ENCODE measurements at places on chromosomes 1 and 21.
A peak's percentile ranks its signal among the peaks of the same experiment; 100 is the strongest.

DNA sequence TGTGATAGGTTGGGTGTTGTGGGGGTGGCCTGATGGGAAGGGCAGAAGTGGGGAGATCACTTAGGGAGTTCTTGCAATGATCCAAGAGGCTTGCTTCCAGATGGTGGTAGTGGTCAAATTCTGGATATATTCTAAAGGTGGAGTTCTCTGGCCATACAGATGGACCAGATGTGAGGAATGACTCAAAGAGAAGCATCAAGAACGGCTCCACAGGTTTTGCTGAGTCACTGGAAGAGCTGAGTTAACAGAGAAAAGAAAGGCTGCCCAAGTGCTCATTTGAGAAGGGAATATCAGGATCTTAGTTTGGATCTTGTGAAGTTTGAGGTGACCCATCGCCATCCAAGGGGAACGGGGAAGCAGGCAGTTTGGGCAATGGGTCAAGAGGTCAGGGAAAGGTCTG is 192.9 kb upstream of the GALNT2 start:
- DNase-seq, result no peak

DNA sequence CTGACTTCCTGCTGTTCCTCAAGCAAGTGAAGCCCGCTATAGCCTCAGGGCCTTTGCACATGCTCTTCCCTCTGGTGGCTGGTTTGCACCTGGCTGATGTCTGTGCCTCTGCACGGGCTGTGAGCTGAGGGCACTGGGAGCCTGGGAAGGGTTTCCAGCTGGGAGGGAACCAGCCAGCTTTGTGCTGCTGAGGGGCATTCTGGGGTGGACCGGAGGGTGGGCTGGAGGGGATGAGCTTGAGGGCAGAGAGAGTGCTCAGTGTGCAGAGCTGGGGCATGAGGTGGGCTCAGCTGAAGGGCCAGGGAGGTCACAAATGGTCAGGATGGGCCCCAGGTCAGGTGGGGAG is 305.7 kb downstream of the MATN1 start:
- DNase-seq, result no peak

GRCh38 chr1:94001397-94002045 is 92.3 kb upstream of the GCLM start:
- no peak for DNase-seq

- no peak for DNase-seq
Measured at GRCh38 chr1:112849425-112850033, 106.5 kb downstream of the SLC16A1 start.

DNA sequence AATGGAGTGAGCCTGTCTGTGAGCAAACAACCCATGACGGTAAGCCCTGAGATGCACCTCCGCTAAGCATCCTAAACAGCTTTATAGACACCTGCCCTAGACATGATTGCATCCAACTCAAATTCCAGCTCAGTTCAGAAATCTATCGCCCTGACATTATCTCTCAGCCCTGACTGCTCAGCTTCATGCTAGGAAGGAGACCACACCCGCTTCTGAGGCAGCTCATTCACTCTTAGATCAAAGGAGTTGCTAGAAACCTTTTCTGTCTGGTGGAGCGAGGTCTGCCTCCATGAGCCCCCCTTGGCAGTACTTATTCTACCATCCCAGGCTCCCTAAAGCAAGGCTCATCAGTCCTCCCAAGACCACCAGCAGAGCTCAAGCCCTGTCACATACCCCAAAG is 17.0 kb downstream of the IL10RB start:
- DNase-seq, result no peak

DNA sequence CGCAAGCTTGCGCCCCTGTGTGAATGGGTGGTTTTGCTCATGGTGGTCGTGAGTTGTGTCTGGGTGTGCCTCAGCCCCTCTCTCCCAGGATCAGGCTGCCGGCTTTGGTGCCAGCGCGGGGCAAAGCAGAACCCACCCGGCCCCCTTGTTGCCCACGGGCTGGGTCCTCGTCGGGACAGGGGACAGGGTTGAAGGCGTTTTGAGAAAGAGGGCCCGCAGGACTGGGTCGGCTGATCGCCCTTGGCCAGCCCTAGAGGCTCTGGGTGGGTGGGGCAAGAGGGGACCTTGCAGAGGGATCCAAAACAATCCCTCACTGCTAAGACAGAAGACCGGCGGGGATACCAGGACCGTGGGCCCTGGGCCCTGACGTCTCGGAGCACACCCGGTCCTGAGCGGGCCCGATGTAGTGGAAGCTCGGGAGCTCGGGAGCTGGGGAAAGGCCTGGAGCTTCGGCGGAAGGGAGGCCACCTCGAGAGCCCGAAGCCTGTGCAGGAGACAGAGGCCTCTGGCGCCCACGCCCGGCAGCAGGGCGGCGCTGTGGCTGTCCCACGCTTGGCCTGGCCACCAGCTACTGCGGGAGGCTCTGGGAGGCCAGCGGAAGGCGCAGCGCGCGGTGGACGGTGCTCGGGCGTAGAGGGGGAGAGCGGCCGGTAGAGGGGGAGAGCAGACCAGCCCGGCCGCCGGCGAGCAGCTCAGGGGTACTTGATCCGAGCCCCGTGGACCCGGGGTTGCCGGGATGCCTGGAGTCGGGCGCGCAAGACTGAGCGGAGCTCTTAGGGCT is 2.8 kb upstream of the ZNF678 start:
- DNase-seq, result peak; percentile 62

DNA sequence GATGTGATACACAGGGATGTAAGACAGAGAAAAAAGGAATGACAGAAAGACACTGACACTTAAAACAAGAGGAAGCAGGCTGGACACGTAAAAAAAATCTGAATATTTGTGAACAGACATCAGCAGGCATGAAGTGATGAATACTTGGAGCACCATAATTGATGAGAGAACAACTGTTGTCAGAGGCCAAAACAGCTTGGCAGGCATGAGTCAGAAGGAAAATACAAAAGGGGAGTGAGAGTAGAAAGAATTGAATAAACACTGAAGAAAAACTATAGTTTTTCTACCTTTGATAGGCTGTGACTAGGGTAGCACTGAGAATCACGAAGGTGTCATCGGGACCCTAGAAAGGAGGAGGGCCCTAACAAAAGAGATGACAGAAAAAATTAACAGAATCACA is 21.6 kb upstream of the GUCA2A start:
- DNase-seq, result no peak

GRCh38 chr1:232743999-232744398 is 61.2 kb upstream of the MAP10 start:
- DNase-seq, result no peak

GRCh38 chr1:91173346-91173890 is 151.6 kb upstream of the ZNF644 start:
- no peak for DNase-seq

- DNase-seq, result no peak
Measured at GRCh38 chr1:96771847-96772246, 50.3 kb downstream of the PTBP2 start.

- no peak for DNase-seq
Measured at GRCh38 chr1:215007880-215008279, 74.7 kb upstream of the KCNK2 start.

- DNase-seq, result peak; percentile 18
Measured at GRCh38 chr1:227449051-227449450, 114.3 kb upstream of the ZNF678 start.

DNA sequence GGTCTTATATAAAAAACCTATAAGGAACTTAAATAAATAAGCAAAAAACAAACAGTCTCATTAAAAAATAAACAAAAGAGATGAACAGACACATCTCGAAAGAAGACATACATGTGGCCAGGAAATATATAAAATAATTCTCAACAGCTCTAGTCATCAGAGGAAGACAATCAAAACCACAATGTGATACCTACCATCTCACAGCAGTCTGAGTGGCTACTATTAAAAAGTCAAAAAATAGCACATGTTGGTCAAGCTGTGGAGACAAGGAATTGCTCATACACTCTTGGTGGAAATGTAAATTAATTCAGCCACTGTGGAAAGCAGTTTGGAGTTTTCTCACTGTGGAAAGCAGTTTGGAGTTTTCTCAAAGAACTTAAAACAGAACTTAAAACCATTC is 100.3 kb upstream of the ADAMTS5 start:
- no peak for DNase-seq

DNA sequence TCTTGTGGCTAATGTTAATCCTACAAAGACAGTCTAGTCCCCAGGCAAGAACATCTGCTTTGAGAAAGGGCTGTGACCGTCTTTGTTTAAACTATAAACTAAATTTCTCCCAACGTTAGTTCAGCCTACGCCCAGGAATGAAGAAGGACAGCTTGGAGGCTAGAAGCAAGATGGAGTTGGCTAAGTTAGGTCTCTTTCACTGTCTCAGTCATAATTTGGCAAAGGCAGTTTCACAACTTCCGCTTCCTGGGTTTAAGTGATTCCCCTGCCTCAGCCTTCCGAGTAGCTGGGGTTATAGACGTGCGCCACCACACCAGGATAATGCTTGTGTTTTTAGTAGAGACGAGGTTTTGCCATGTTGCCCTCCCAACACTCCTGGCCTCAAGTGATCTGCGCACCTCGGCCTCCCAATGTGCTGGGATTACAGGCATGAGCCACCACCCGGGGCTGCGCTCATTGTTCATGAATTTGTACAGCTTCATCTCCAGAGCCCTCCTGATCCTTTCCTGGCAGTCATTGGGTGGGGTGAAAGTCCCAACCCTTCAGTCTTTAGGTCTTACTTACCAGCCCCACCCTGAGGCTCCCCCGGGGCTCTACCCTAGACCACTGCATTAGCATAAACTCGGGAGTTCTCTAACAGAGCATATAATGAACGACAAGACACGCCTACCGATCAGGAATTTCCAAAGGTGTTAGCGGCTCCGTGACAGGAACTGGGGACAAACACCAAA is 4.9 kb upstream of the MASP2 start:
- no peak for DNase-seq

DNA sequence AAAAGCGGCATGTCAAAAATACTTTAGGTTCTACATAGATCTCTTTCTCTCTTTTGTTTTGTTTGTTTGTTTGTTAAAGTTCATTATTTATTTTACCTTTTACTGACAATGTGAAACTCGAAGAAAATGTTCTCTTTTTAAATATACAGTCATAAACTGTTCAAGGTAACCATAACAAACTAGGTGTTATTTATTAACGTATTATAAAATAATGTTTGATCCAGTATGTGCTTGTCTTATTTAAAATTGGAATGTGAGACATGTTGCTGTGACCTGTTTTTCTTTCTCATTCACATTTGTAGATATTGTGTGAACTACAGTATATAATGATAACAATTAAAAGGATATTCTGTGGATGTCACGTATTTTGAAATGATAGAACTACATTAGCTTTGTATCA is 5.9 kb upstream of the LEPR start:
- no peak for DNase-seq

DNA sequence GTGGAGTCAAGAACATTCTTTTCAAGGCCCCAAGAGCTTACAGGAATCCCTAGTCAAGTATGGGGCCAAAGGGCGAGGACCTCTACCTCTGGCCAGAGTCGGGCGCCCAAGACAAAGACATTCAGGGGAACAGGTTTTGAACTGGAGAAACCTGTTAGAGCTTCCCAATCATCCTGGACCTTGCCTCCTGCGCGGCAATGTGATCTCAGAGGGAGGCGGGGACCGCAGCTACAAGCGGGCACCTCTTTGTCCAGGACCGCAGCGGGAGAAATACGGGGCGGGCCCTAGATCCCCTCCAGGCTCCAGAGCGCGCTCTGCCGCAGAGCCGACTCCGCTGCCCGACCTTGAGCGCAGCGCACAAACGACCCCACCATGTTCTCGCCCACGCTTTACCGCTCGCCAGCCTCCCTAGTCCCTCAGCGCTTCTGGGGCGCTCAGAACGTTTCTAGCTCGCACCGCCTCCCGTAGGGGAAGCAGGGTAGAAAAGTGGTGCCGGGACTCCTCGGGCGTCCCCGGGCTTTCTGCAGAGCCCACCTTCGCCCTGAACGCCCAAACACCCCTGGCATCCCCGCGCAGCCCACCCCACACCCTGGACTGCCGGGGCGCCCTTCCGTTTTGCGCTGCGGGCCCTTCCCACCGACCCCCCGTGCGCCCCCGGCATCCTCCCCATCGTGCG is 28.1 kb downstream of the RABIF start:
- DNase-seq, result peak; percentile 77

GRCh38 chr1:224064150-224064549 is 49.8 kb upstream of the FBXO28 start:
- DNase-seq, result no peak

- no peak for DNase-seq
Measured at GRCh38 chr1:108695535-108695934, 3.4 kb downstream of the PRPF38B start.

GRCh38 chr1:111862599-111862998 is 106.9 kb downstream of the DDX20 start:
- DNase-seq, result no peak

DNA sequence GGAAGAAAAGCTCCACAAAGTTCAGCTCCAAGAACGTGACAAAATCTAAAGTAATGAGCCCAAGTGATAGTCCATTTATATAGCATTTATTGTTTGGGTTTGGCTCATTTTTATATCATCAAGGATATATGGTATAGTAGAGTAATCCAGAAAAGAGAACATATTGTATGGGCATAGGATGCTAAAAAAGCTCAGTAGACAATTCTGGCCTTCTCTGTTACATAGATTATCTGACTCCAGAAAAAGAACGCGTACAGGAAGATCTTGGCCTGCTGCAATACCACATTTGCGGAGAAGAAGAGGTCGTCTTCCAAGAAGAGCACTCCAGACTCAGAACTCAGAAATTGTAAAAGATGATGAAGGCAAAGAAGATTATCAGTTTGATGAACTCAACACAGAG is 43.8 kb downstream of the TMED5 start:
- DNase-seq, result no peak

DNA sequence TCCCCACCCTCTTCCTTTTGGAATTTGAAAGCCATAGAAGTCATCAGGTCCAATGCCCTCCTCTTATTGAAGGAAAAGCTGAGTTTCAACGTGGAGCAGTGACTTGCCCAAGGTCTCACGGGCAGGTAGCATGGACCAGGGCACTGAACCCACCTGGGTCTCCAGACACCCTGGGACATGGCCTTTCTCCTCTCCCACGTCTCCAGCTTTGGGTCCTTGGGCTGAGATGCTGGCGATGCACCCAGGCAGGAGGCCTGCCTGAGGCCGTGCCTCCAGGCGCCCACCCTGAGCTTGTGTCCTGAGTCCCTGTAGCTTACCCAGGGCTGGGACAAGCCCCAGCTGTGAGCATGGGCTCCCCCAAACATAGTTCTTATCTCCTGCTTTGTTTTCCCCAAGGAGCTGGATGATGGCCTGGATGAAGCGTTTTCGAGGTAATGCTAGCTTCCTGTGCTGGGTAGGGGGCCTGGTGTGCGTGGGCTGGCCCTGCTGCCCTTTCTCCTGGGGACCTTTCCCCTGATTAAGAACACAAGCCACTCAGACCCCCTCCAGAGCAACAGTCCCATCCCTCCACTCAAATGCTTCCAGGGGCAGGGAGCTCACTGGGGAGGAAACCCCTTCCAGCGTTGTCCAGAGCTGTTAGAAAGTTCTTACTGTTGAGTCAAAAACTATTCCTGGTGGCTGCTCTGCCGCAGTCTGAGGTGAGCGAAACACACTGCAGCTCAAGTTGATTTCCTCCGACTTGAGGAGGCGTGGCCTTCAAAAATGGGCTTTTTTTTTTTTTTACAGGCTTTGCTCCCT is 21.6 kb downstream of the LDLRAP1 start:
- no peak for DNase-seq

- DNase-seq, result no peak
Measured at GRCh38 chr1:23915466-23915865, 2.3 kb upstream of the CNR2 start.
